ENCODE measurements at places on chromosomes 6 and 20.

DNA sequence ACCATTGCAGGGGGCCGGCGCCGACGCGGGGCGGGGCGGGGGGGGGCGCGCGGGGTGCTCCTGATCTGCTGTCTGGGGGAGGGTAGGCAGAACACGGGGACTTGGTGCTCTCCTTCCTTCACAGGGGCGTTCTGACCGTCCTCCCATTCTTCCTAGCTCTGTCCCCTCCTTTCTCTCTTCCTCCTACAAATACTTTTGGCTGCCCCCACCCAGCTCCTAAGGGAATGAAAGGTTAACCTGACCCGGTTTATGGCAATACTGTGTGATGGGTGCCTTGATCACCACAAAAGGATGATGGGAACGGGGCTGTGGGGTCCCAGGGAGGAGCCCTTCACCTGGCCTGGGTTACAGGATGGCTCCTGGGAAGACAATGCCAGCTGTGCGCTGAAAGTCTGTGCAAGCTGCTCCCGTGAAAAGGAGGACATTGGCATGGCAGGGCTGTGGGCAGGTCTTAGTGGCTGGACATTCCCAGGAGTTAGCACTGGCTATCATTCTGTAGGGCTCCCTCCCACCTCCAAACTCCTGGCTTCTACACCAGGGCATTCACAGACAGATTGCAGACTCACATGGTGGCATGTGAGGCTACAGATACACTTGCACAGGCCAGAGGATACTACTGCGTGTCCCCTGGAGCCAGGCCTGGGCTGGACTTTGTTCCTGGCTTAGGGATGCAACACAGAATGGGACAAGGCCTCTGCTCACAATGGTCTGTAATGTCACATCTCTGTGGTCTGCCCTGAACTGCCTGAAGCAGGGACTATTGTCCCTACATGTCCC lies 1.9 kb upstream of the TPD52L2 start:
- no peak for DNase-seq

DNA sequence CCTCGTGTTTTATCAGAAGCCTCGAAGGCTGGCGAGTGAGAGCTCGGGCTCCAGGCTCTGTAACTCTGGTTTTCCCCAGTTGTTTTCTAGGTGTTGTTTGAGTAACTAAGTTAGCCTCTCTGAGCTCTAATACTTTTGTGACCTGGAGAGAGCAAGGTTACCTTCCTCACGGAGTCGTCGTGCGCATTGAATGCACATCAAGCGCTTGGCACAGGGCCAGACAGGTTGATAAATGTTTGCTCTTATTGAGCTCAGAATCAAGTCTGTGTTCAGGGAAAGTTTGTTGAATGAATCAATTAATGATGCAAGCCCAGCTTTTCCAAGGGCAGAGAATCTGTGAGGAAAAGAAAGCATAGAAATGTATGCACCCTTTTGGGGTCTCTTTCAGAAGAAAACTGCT lies 33.5 kb downstream of the EDN3 start:
- no peak for DNase-seq

- DNase-seq = no peak
These were observed 130.9 kb upstream of the CD93 start for GRCh38 chr20:23217023-23217422.

DNA sequence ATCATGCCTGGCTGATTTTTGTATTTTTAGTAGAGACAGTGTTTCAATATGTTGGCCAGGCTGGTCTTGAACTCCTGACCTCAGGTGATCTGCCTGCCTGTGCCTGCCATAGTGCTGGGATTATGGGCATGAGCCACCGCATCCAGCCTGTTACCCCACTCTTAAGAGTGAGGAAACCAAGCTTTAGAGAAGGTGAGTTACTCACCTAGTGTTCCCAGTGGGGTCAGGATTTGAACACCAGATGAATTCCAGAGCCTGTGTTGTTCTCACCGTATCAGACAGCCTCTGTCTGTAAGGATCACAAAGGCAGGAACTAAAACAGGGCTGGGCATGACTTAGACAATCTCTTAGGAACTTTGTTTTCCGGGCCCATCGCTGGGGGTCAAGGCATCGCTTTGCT lies 9.4 kb upstream of the FANCE start:
- no peak for DNase-seq

DNA sequence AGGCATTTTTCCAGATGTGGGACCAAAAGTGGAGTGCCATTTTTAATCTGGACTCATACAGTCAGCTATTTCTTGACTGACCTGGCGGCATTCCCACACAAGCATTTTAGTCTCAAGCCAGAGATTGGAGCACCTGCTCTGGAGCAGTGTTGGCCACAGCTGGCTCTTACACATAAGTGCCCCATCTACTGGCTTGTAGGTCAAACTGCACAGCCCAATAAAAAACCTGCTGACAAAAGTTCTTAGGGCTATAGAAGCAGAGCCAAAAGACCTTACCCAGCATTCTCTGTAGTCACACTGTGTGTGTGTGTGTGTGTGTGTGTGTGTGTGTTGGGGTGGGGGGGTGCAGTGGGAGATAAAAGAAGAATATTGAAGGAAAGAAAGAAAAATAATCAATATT lies 38.6 kb upstream of the SENP6 start:
- DNase-seq = peak; percentile 52

- no peak for DNase-seq
These were observed 3.1 kb downstream of the GTSF1L start for GRCh38 chr20:43723735-43724134.

- DNase-seq = no peak
These were observed 9.3 kb downstream of the OR2H1 start for GRCh38 chr6:29466241-29466640.

- no peak for DNase-seq
These were observed 42.1 kb downstream of the IYD start for GRCh38 chr6:150410906-150411305.

- no peak for DNase-seq
These were observed 19.4 kb downstream of the SLC35B3 start for GRCh38 chr6:8415913-8416312.

- no peak for DNase-seq
These were observed 735.4 kb downstream of the CBLN4 start for GRCh38 chr20:55269913-55270312.

GRCh38 chr20:56630086-56630493 lies 984 bp downstream of the TFAP2C start:
- DNase-seq = no peak

GRCh38 chr6:3414327-3415081 lies 42.3 kb downstream of the SLC22A23 start:
- DNase-seq = no peak

GRCh38 chr6:98056955-98057354 lies 773.9 kb upstream of the MMS22L start:
- no peak for DNase-seq

DNA sequence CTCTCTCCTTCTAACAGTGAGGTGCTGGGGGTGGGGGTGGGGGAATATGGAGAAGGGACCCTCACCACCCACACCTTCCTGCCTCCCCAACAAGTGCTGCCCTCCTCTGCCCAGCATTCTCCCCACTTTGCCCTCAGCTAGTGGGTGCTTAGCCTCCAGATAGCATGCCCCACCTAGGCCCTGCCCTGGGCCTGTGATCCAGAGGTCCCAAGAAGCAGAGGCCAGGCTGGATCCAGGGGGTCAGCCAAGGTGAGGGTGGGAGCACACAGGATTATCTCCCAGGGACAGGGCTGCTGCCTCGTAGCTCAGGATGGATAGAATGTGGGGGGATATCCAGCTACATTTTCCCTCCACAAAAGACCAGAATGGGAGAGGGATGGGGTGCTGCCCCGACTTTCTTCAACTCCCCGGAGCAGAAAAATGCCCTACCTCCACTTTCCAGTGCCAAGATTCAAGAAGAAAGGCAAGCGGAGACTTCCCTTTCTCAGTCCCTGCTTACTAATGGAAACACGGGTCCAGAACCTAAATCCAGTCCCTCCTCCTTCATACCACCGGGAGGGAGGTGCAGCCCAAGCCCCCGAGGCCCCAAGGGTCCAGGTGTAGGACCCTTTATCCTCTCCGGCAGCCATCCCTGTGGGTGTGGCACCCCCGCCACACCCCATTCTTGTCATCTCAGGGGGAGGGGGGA lies 987 bp downstream of the ADISSP start:
- no peak for DNase-seq

GRCh38 chr6:84615113-84615850 lies 149.1 kb downstream of the TBX18 start:
- DNase-seq = no peak

DNA sequence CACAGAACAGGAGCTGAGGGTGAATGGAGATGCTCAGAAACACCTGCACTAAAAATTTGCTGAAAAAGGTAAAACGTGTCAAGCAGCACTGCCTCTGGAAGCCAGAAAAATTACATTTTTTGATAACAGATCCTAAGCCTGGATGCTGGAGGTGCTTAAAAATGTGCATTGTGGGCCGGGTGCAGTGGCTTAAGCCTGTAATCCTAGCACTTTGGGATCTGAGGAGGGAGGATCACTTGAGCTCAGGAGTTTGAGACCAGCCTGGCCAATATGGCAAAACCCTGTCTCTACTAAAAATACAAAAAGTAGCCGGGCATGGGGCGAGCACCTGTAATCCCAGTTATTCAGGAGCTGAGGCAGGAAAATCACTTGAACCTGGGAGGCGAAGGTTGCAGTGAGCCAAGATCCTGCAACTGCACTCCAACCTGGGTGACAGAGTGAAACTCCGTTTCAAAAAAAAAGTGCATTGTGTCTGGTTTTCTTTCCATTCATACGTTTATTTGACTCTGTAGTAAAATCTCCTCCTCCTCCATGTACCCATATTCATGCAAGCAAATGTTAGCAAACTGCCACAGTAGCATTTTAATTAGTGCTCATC lies 587 bp upstream of the BTN3A1 start:
- no peak for DNase-seq

GRCh38 chr6:79435746-79436145 lies 101.5 kb downstream of the LCA5 start:
- no peak for DNase-seq

GRCh38 chr6:131958542-131959470 lies 7.6 kb upstream of the CCN2 start:
- no peak for DNase-seq

DNA sequence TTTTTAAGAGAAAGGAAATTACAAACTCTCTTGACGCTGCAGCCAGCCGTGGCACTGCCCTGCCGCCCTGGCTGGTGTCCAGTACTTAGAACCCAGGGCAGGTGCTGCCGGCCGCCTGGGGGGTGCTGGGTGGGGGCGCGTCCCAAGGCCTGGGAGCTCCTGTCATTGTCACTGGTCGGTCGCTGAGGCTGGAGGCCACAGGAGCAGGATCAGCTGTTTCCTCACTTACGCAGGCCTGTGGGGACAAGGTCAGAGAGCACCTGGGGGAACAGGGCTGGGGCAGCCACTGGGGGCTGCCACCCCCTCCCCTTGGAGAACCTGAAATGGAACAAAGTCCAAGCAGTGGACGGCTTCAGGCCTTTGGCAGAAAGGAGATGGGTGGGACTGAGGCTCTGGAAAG lies 5.6 kb downstream of the BIRC7 start:
- DNase-seq = no peak

DNA sequence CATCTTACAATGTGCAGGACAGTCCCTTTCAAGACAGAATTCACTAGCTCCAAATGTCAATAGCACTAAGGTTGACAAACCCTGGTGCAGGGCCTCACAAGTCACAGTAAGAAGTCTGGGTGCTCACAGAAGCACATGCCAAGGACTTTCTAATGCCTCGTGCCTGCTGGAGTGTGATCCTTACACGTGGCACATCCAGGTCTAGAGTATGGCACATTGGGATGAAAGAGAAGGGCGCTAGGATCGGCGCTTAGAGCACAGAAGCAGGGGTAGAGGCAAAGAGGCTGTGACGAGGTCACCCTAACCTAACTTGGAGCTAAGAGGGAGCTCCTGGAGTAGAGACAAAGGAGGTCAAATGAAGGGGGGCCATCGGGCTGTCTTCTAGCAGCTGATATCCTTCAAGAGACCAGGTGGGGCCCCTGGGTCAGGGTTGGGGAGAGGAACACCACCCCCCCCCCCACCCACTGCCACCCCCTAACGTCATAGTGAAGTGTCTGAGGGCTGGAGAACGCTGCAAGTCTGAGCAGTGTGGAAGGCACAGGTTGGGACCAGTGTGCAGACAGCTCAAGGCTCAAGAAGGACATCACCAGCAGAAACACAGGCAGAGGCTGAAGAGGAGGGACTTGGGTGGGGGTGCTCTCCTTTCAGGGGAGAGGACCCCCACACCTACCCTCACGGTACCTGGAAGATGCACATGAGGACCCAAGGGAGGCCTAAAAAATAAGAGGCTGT lies 97.8 kb upstream of the MRPS10 start:
- DNase-seq = no peak

All from iPS DF 19.7 (cell line).